ENCODE measurements at places on chromosomes 13 and 19.
A peak's percentile ranks its signal among the peaks of the same experiment; 100 is the strongest.

- DNase-seq: no peak
Measured at GRCh38 chr19:16612636-16613035, 15.4 kb downstream of the MED26 start.

DNA sequence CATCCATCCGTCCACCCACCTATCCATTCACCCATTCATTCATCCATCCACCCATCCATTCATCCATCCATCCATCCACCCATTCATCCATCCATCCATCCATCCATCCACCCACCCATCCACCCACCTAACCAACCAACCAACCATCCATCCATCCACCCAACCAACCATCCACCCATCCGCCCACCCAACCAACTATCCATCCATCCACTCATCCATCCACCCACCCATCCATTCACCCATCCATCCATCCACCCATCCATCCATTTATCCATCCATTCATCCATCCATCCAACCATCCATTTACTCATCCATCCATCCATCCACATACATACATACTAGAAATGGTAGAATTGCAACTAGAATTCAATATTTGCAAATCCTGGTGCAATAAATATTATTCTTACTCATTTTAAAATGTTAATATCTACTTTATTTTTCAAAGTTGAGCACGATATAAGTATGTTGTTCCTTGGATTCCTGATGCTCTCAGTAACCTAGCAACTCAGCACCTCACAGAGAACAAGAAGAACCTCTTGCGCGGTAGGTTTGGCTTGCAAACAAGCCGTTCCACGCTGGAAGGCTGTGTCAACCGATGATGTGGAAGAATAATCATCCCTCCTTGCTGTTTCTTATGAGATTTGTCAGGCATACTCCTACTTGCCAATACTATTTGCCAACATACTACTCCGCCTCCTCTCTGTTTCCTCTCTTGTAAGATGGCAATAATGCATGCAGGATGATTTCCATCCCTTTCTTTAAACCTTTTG lies 111.7 kb downstream of the GNG7 start:
- DNase-seq: no peak

GRCh38 chr19:56955637-56956216 lies 115.2 kb upstream of the PEG3 start:
- DNase-seq: no peak

GRCh38 chr19:19461671-19462622 lies 53.4 kb downstream of the TSSK6 start:
- peak; percentile 72 for DNase-seq

DNA sequence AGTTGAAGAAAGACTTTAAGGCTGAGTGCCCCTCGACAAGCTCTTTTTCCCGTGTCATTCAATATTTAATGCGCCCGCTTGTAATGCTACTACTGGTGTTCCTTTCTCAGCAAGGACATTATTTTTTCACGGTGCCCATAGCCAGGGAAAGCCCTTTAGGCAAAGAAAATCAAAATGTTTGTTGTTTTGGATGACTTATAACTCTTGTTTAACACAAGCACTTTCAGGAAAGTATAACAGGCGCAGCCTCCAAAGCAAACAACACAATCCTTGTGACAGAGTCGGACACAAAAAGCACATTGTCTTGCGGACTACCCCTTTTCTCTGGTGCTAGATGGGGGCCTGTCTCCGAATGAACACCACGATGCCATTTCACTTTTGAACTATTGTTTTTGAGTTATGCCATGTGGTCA lies 12.4 kb downstream of the ZIC5 start:
- DNase-seq: peak; percentile 29
